GM12878 (cell line): ENCODE measurements at places on chromosomes 5 and 9. TPM values are rescaled to one million over a fixed set of nuclear protein-coding genes. Genes with fewer than 3 reads are reported as not detected.

The PCDHA1 gene
- not detected in 2 replicates for total RNA-seq

The STPG3 gene
- total RNA-seq, result not detected in 2 replicates

The TIMD4 gene
- 2.9 and 4.2 TPM in 2 replicates for total RNA-seq

The RMRP gene
- 18,533 and 18,901 TPM in 2 replicates for total RNA-seq

The MSMP gene
- total RNA-seq, result 1.1 and 2.4 TPM in 2 replicates

The CDX1 gene
- total RNA-seq, result not detected in 2 replicates

The SLC30A5 gene
- 25.5 and 32.2 TPM in 2 replicates for total RNA-seq

The C9orf153 gene
- total RNA-seq, result 0.18 TPM in 1 of 2 replicates, not detected in the other

The IL3 gene
- not detected in 2 replicates for total RNA-seq

The IFNA4 gene
- total RNA-seq, result not detected in 2 replicates

The DOCK8 gene
- 90.6 and 100 TPM in 2 replicates for total RNA-seq

The MEIKIN gene
- total RNA-seq, result not detected in 2 replicates

The GHR gene
- 0.32 and 0.62 TPM in 2 replicates for total RNA-seq

The PFN3 gene
- not detected in 2 replicates for total RNA-seq

The DNAJA1 gene
- total RNA-seq, result 105 and 109 TPM in 2 replicates

The IFNA13 gene
- total RNA-seq, result not detected in 2 replicates

The HTR4 gene
- total RNA-seq, result not detected in 2 replicates

The ACTBL2 gene
- not detected in 2 replicates for total RNA-seq

The ELAVL2 gene
- 1.1 and 1.3 TPM in 2 replicates for total RNA-seq

The CER1 gene
- total RNA-seq, result not detected in 2 replicates

The LMNB1 gene
- total RNA-seq, result 179 and 185 TPM in 2 replicates

The DBH gene
- not detected in 2 replicates for total RNA-seq

The KIF24 gene
- 5.2 and 5.3 TPM in 2 replicates for total RNA-seq

The CWC27 gene
- total RNA-seq, result 30.4 and 31.1 TPM in 2 replicates

The NPM1 gene
- 2,607 and 2,609 TPM in 2 replicates for total RNA-seq

The SARDH gene
- total RNA-seq, result 0.15 and 0.16 TPM in 2 replicates

The TMC1 gene
- total RNA-seq, result 0.23 TPM in 1 of 2 replicates, not detected in the other

The PRSS3 gene
- 0.54 and 0.98 TPM in 2 replicates for total RNA-seq

The FOXD4 gene
- 0.24 TPM in 1 of 2 replicates, not detected in the other for total RNA-seq

The FRMD3 gene
- 0.21 and 0.29 TPM in 2 replicates for total RNA-seq

The SLCO6A1 gene
- not detected in 2 replicates for total RNA-seq

The PCDHGA1 gene
- 0.19 and 0.31 TPM in 2 replicates for total RNA-seq

The TEK gene
- total RNA-seq, result 0.08 TPM in 1 of 2 replicates, not detected in the other

The BARX1 gene
- total RNA-seq, result not detected in 2 replicates

The SPATA31D4 gene
- not detected in 2 replicates for total RNA-seq

The OR1J2 gene
- not detected in 2 replicates for total RNA-seq

The TXN gene
- 359 and 374 TPM in 2 replicates for total RNA-seq

The FOXD1 gene
- not detected in 2 replicates for total RNA-seq

The FST gene
- 0.23 and 0.43 TPM in 2 replicates for total RNA-seq

The TMEM232 gene
- total RNA-seq, result 0.95 and 2.0 TPM in 2 replicates

The REXO4 gene
- 42.1 and 43.9 TPM in 2 replicates for total RNA-seq

The LECT2 gene
- total RNA-seq, result not detected in 2 replicates

The JMY gene
- total RNA-seq, result 3.6 and 4.1 TPM in 2 replicates

The OBP2B gene
- not detected in 2 replicates for total RNA-seq

The RORB gene
- total RNA-seq, result not detected in 2 replicates

The ESM1 gene
- total RNA-seq, result not detected in 2 replicates

The NFIB gene
- total RNA-seq, result 0.16 and 0.18 TPM in 2 replicates

The SPINK13 gene
- not detected in 2 replicates for total RNA-seq

The TSSK1B gene
- total RNA-seq, result not detected in 2 replicates

The PLAC8L1 gene
- total RNA-seq, result not detected in 2 replicates

The TAS2R1 gene
- total RNA-seq, result not detected in 2 replicates

The PIP5K1B gene
- total RNA-seq, result 14.5 and 16.2 TPM in 2 replicates

The PCDHGA2 gene
- 0.05 and 0.11 TPM in 2 replicates for total RNA-seq

The CATSPER3 gene
- 0.18 TPM in 1 of 2 replicates, not detected in the other for total RNA-seq

The CHD1 gene
- 56.4 and 57.8 TPM in 2 replicates for total RNA-seq
